Panc1 (cell line): ENCODE measurements at places on chromosomes 7 and 10. TPM values are rescaled to one million over a fixed set of nuclear protein-coding genes. Genes with fewer than 3 reads are reported as not detected.

CARD11 gene
- 0.82 TPM for total RNA-seq

MRPS17 gene
- total RNA-seq: 28.9 TPM

LAMB4 gene
- total RNA-seq: not detected

MAGI2 gene
- 5.4 TPM for total RNA-seq

DNA sequence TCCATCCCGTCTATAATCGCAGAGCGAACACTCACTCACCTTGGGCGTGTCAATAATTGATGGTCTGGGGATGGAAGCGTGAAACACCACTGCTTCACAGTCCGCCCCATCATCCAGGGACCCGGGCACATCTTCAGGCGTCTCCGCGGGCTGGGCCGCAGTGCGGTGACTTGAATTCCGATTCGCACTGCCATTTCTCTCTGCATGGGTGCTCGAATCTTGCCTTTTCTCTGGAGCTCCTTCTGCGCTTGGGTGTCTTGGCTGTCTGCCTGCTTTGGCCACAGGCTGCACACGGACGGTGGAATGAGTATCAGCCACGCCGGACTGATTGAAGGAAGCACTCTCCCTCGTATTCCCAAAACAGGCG is 500 bp downstream of the FAM107B start:
- H3K27ac ChIP-seq: no peak overlapping the region
- no peak overlapping the region for H3K4me3 ChIP-seq
- no peak for DNase-seq
- no peaks in the 10 kb centered on the region for H3K36me3 ChIP-seq
- no peaks in the 10 kb centered on the region for H3K27me3 ChIP-seq
- no peaks in the 10 kb centered on the region for H3K4me1 ChIP-seq

GRCh38 chr10:32790483-32790882 is 167.5 kb downstream of the ITGB1 start:
- no peak overlapping the region for H3K4me3 ChIP-seq
- DNase-seq: no peak
- no peak overlapping the region for H3K27ac ChIP-seq
- H3K4me1 ChIP-seq: no peaks in the 10 kb centered on the region; the same call in 1 of the 2 replicates
- no peaks in the 10 kb centered on the region for H3K27me3 ChIP-seq

DNA sequence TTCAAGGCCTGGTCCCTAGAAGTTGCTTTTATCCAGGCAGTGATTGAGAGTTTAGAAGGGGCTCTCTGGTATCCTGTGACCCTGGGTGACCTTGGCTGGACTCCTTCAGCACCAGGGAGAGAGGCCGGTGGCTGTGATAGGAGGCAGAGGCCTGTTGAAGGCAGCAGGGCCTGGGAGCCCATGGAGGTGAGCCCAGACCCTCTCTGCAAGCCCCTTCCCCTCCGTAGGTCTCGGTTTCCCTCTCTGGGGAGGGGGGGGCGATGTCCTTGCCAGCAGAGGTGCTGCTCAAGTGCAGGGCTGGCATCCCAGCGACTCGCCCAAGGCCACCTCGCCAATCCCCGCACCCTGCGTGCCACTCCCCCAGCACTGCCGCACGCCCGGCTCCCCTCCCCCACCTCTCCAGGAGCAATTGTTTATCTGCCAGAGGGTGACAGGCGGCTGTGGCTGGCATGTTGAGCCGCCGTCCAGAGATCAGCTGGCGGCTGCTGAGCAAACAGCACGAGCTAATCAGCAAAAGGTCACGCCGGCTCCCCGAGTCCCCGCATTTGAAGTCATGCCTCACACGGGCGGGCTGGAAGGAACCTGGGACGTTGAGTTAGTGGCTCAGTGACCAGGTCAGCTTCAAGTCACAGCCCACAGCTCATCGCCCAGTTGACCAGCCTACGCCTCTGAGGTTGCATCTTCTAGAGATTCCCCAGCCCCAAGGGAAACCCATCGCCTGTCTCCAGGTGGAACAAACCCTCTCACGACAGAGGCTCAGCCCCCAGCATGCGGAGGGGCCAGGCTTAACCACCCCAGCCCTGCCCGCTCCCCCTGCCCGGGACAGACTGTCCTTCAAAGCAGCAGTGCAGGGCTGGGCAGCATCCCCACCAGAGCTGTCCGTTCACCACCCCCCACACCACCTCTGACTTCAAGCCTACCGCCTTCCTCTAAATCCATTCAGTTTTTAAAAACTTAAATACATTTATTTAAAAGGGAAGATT is 43.7 kb downstream of the ELFN1 start:
- no peak overlapping the region for H3K27ac ChIP-seq
- H3K27me3 ChIP-seq: no peaks in the 10 kb centered on the region
- no peak overlapping the region for H3K4me3 ChIP-seq
- H3K4me1 ChIP-seq: peaks cover 18% of the 10 kb centered on the region
- no peak for DNase-seq
